Germinal center (tissue), 1 donor: ENCODE measurements at places on chromosomes 16 and 17.
A peak's percentile ranks its signal among the peaks of the same experiment; 100 is the strongest.

DNA sequence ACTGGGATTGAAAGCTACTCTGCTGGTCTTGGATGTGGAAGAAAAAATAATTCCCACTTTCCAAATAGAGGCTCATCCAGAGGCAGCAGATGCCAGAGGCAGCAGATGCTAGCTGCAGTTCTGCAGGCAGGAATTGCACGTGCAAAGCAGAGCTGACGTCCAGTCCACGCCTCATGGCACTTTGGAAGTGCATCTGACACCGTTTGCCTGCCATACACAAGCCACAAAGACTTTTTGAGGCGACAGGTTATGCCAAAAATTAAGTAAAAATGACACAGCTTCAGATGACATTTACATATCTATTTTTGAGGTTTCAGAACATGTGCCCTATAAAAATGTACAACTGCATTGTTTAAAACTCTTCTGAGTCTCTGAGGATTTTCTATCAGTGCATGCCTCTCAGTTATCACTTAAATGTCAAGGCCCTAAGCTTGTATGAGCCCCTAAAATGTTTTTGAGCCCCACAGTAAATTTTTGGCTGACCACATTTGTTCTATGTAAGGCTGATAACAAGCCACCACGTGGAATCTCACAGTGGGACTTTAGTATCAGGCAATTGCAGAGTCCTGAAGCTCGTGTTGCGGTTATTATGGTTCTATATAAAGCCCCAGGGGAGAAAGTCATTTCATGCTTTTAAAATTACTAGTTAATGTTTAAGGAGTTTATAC, 239.2 kb downstream of the PRKCA start:
- DNase-seq, result peak; percentile 40

GRCh38 chr16:88058817-88059216, 107.6 kb downstream of the BANP start:
- DNase-seq, result no peak

DNA sequence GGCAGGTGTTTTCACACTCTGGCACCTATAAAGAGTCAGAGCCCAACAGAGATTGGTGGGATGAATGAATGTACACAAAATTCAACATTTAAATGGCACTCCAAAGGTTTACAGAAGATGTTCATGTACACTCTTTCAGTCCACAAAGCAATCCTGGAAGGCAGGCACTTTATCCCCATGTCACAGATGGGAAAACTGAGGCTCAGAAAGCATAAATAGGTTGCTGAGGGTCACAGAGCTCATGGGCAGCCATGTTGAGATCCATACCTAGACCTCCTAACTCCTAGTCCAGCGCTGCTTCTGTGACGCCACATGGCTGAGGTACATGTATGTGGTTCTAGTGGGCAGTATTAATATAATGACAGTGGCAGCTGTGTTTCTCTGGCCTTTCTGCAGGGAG, 157.7 kb upstream of the LHX1 start:
- DNase-seq, result no peak

GRCh38 chr16:67605641-67606040, 39.3 kb upstream of the CARMIL2 start:
- DNase-seq, result no peak

DNA sequence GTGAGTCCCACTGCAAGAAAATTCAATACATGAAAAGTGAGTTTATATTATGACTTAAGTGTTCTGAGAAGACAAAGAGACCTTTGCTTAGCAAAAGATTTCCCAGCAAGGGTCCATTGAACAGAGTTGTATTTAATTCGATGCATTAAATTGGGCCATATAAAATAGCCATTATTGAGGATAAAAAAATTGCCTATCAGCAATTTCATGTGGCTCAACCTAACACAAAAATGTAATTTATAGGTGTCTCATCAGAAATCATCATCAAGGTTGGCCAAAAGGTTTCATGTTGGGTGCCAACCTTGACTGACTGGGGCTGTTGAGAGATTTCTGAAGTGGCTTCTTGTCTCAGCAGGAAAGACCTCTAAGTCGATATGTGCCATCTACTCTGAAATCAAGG, 84.8 kb upstream of the TOX3 start:
- DNase-seq, result no peak

- DNase-seq, result peak; percentile 51
These were observed 86.1 kb downstream of the ZDHHC7 start for GRCh38 chr16:84925092-84925772.

- DNase-seq, result peak; percentile 15
These were observed 318.3 kb downstream of the PHKB start for GRCh38 chr16:47779201-47780016.

GRCh38 chr17:56600256-56600655, 6.8 kb downstream of the NOG start:
- DNase-seq, result no peak

DNA sequence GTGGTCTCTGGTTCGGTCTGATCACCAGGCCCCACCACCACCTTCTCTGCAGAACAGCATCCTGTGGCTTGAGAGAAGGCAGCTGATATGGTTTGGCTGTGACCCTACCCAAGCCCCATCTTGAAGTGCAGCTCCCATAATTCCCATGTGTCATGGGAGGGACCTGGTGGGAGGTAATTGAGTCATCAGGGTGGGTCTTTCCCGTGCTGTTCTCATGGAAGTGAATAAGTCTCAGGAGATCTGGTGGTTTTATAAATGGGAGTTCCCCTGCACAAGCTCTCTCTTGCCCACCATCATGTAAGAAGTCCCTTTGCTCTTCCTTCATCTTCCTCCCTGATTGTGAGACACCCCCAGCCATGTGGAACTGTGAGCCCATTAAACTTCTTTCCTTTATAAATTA, 352.3 kb upstream of the CDH5 start:
- DNase-seq, result no peak

DNA sequence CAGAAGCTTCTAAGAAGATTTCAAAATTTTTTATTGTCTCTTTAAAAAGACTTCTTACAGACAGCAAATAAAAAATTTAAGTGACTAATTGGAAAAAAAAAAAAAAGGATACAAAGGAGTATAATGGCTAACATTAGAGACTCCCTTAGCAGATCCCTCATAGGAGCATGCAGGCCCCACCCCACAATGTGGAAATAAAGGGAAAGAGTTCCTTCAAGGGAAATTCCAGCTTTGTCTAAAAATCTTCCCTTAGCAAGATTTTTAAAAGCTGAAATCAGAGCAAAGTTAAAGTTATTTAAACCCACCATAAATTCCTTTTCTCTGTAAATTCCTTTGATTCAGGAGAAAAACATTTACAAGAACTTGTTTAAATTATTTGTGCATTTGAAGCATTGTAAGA, 32.5 kb upstream of the NOS2 start:
- DNase-seq, result no peak

DNA sequence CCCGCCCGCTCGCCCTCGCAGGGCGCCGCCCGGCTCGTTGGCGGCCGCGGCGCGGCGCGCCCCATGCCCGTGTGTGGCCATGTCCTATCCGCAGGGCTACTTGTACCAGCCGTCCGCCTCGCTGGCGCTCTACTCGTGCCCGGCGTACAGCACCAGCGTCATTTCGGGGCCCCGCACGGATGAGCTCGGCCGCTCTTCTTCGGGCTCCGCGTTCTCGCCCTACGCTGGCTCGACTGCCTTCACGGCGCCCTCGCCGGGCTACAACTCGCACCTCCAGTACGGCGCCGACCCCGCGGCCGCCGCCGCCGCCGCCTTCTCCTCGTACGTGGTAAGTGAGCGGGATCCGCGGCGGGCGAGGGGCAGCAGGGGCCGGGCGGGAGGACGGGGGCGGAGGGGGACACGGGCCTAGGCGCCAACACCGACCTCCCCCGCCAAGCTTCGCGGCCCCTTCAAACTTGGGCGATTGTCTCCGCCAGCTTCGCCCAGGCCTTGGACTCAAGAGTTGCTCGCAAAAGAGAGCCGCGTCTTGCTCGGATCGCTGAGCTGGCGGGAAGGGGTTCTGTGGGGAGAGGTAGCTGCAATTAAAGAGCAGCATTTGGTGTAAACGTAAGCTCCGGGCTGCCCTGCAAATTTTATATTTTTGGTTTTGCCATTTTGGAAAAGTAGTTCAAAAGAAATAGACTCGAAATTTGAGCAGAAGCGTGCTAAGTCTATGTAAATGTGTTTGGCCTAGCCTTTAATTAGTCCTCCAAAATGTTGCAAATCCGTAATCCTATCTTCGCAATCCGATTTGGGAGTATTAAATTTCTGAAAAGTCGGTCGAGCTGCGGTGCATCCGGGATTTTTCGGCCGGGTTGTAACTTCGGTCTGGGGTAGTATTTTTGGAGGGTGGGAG, 702 bp downstream of the IRX5 start:
- DNase-seq, result no peak

DNA sequence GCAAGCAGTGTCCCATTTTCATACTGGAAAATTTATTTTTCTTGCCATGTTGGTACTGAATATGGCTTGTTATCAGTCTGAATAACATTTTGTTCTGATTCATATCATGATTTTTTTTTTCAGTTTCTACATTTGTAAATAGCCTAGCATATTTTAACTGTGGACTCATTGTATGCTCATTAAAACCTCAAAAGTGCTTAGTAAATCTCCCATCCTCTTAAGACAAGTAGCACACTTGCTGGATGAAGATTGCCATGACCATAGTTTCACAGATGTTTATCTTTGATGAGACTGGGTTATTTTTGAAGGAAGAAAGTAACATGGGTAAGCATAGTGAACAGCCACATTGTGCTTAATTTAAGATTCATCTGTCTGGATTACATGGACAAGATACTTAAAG, 878 bp downstream of the KRT10 start:
- no peak for DNase-seq

DNA sequence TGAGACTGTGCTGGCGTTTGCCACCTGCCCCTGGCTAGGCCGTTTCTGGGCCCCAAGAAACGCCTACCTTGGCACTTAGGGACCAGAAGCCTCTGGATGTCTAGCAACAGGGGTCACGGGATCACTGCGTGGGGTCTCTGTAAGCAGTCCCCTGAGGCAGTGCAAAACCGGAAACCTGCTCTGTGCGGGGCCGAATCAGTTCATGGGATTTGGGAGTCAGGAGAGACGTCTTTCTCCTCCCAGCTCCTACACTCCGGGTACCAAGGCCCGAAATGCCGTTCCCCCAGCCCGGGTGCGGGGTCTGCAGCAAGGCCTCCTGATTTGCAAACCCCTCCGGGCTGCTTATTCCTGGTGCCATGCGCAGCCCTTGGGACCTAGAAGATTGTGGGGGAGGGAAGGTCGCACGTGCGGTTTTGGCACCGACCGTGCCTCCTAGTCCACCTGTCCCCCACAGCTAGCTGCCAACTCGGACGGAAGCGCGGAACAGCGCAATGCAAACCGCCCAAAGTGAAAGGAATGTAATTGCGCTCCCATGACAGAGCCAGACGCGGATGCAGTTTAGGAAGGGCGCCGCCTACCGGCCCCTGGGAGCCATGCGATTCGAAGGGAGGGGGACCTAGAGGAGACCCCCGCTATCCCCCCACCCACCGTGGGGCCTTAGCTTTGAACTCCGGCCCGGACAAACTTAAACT, 6.5 kb downstream of the IRX5 start:
- no peak for DNase-seq

- peak; percentile 82 for DNase-seq
These were observed 4.9 kb upstream of the ACTG1 start for GRCh38 chr17:81517339-81518112.

GRCh38 chr17:36657763-36658490, 56.5 kb downstream of the MRM1 start:
- peak; percentile 25 for DNase-seq

DNA sequence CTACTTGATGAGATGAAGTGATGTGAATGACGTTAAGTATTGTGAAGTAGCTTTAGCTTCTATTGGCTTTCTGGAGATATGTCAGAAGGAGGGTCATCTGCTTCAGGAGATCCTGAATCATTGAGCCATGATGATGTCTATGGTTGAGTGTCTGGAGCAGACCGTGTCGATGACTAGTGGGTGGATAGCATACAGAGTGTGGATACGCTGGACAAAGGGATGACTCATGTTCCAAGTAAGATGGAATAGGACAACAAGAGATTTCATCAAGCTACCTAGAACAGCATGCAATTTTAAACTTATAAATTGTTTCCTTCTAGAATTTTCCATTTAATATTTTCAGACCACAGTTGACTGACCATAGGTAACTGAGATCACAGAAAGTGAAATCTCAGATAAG, 116.1 kb upstream of the RBBP6 start:
- no peak for DNase-seq

DNA sequence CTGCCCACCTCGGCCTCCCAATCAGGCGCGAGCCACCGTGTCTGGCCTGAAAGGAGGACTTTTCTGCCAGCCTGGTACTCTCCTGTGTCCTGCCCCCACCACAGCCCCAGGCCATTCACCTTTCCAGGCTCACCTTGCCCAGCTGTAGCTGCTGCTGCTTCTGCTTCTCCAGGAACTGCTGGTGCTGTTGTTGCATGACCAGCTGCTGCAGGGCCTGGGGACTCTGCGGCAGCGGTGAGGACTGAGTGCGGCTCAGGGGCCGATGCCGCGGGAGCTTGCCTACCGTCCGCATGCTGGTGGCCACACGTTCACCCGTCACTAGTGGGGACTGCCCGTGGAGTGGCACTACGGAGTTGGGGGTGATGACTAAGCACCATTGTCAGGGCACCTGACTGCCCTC, 17.7 kb downstream of the G6PC3 start:
- no peak for DNase-seq

DNA sequence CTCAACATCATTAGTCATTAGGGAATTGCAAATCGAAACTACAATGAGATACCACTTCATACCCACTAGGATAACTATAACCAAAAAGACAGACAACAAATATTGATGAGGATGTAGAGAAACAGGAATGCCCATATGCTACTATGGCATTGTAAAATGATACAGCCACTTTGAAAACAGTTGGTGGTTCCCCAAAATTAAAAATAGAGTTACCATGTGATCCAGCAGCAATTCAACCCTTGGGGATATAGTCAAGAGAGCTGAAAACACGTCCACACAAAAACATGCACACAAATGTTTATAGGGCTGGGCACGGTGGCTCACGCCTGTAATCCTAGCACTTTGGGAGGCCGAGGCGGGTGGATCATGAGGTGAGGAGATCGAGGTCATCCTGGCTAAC, 10.0 kb upstream of the PECAM1 start:
- no peak for DNase-seq

GRCh38 chr16:67790071-67790470, 16.3 kb downstream of the RANBP10 start:
- no peak for DNase-seq

DNA sequence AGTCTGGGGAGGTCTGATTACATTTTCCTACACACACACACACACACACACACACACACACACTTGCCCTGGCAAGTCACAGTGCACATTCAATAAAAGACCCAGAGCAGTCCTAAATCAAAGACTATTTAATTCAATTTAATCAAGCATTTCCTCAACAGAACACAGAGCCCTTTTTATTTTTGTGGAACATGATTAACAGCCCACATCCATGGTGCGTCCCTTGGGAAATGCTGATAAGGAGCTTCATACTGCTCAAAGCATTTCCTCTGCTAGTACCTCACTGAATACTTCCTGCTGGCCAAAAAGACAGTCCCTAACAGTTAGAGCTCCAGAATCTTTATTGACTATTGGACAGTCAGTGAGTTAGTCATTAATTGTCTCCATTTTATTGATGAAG, 43.1 kb upstream of the MYH10 start:
- DNase-seq, result no peak

GRCh38 chr16:72877374-72878028, 170.4 kb downstream of the ZFHX3 start:
- no peak for DNase-seq

- DNase-seq, result no peak
These were observed 4.7 kb upstream of the ABCC11 start for GRCh38 chr16:48252013-48252412.
